CD8-positive, alpha-beta memory T cell (primary cell): ENCODE measurements at places on chromosomes 16 and 17.

- no peak for DNase-seq
These were observed 170.7 kb downstream of the DNAH9 start for GRCh38 chr17:11768981-11769380.

DNA sequence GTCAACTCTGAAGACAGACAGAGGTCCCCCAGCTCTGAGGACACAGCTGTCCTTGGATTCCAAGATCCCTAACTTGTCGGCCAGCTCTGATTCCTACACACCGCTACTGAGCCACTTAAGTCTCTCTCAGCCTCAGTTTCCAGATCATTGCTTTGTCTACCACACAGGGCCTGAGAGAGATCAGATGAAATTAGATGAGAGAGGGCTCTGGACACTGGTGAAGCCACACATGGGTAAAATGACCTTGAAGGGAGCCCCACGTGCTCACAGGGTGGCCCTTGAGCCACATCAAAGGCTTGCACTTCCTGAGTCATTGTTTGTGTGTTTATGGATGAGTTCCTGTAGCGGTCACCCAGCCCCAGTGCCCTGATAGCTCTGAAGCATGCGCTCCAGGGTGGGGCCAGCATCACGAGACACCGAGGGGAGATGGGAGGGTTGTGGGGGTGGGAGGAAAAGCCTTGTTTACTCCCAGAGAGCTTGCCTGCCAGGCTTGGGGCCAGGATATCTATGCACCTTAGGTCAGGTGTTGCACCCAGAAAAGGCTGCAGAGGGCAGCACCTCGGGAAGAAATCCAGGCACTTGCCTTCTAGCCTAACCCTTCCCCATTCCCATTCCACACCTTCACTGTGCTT, 32.7 kb upstream of the SLC6A2 start:
- no peak for DNase-seq

DNA sequence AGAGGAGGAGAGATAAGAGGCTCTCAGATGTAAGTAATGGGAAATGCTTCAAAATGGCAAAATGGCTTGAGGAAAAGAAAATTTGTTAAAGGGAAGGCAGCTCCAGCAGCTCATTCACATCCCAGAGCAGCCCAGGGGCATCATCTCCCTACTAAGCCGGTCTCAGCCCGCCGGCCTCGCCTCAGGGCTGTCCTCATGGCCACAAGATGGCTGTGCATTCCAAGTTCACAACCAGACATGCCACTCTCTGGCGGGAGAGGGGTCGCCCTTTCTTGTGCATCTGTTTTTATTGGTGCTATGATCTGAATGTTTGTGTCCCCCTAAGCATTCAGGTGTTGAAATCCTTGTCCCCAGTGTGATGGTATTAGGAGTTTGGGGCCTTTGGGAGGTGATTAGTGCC, 13.5 kb upstream of the SLC47A2 start:
- no peak for DNase-seq

DNA sequence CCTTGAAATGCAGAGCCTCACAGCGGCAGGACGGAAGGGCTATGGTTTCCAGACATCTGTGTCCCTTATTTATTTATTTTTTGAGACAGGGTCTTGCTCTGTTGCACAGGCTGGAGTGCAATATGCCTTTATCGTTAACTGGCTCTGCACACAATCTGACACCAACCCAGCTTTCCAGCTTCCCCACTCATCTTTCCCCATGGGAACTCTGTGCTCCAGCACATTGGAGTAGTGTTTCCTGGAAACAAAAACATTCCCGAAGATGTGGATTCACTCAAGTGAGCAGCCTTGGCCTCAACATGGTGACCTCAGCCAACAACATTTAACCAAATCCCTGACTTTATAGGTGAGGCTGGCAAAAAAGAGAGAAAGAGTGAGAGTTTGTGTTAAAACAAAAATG, 307.1 kb downstream of the TMEM114 start:
- DNase-seq: no peak

- no peak for DNase-seq
These were observed 1.1 kb downstream of the KRTAP9-9 start for GRCh38 chr17:41256291-41256685.

DNA sequence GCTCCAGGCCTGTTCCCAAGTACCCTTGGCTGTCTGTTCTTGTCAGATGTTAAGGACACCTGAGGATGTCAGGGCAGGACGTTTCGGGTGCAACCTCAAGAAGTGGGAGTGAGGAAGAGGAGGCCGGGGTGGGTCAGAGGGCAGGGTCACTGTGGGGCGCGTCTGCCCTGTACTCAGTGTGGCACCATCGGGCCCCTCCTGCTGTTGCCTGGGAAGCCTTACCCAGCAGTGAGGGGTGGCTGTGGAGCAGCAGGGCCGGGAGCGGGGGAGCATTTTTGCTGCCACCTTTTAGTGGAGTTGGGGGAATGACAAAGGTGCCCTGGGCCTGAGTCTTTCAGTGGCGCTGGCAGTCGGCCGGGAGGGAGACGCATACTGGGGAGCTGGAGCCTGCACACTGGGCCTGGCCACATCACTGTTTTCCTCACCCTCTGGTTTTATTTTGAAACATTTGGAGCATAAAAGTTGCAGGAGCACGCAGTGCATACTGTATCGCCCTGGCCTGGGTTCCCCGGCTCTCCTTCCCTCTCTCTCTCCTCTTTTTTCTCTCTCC, 11.1 kb upstream of the FLYWCH1 start:
- no peak for DNase-seq

- no peak for DNase-seq
These were observed 28.4 kb upstream of the NAGLU start for GRCh38 chr17:42507671-42508070.

- DNase-seq: no peak
These were observed 38.4 kb upstream of the XYLT1 start for GRCh38 chr16:17509194-17509593.

GRCh38 chr16:68473358-68474070, 25.2 kb upstream of the SMPD3 start:
- DNase-seq: no peak

GRCh38 chr17:45794840-45795239, 10.7 kb downstream of the CRHR1 start:
- no peak for DNase-seq
